Effector memory CD4-positive, alpha-beta T cell (primary cell): ENCODE measurements at places on chromosomes 6 and 20.

- DNase-seq: no peak
Measured at GRCh38 chr20:51966296-51966971, 164.1 kb upstream of the SALL4 start.

DNA sequence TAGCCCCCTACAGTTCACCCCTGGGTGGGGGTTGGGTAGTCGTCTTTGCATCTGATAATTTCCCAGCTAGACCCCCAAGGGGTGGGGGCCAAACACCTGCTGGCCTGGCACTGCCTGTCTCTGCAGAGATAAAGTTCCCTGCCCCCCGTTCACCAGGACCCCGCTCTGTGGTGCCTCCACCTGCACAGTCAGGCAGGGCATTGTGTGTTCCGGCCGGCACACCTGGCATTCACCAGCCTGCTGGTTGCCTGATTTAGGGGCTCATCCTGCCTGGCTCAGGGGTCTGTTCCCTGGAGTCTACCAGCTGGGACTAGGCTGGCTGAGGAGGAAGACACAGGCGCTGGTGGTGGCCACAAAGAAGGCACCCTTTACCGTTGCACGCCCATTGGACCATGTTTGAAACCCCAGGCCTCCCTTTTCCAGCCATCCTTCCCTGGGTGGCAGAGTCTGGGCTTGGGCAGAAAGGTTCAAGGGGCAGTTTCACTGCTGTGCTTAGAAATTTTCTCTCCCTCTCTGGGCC lies 30.8 kb upstream of the SCRT2 start:
- no peak for DNase-seq

DNA sequence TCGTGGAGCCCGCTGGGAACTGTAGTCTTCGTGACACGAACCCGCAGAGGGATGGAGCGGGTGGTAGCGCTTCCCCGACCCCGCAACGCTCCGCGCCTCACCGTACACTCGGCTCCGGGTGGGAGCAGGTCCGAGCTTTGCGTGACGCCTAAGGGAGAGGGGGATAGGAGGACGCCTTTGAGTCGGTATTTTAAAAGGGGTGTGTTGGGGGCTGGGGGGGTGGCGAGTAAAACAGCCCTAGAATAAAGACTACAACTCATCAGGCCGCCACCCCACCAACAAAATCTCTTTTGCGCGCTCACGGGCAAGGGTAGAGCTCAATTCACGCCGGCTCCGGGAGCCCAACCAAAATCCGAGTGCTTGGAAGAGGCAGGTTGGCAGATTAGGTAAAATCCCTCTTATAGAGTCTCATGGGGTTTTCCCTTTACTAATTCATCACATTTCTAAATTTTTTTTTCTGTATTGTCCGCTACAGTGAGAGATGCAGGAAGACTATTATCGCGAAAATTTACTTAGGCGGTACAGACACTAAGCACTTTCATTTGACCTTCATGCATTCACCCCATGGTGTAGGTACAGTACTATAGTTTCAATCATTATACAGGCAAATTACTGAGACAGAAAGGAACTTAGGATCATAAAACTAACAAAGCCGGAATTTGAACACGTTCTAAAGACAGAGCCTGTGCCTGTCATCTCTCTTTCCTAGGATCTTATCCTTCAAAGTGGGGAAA lies 706 bp upstream of the SNX14 start:
- DNase-seq: peak; percentile 31

DNA sequence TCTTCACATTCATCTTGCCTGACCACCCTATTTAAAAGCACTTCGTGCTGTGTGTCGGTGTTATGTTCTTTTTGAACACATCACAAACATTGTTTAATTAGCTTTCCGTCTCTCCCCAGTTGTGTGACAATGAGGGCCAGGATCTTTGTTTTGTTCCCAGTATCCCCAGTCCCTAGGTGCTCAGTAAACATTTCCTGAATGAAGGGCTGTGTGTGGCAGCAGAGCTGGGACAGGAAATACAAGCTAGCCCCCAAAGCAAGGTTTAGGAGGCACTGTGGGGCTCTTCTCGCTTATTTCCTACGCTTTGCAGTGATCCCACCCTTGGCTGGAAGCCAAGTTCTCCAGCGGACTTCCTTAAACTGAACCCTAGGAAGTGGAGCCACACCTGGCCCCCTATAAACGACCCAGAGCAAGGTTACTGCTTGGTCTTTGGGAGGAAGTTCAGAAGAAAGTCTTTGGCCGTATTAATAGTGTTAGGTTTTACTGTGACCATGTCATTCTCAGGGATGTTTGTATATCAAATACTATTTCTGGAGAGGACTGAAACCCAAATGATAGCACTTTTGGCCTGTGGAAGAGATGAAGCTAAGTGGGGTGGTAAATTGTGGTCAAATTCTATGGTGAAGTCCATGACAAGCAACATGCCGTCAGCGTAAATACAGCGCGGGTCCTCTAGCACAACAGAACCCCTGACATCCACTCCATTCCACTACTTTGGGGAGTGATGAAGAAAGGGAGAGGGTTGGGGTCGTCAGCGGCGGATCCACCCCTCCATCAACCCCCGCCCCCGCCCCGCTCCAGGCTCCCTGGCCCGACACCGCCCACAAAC lies 570 bp upstream of the FANCE start:
- DNase-seq: no peak

GRCh38 chr20:8012724-8013123 lies 6.8 kb downstream of the TMX4 start:
- no peak for DNase-seq

- DNase-seq: no peak
Measured at GRCh38 chr6:86142326-86142725, 499.6 kb upstream of the SYNCRIP start.

DNA sequence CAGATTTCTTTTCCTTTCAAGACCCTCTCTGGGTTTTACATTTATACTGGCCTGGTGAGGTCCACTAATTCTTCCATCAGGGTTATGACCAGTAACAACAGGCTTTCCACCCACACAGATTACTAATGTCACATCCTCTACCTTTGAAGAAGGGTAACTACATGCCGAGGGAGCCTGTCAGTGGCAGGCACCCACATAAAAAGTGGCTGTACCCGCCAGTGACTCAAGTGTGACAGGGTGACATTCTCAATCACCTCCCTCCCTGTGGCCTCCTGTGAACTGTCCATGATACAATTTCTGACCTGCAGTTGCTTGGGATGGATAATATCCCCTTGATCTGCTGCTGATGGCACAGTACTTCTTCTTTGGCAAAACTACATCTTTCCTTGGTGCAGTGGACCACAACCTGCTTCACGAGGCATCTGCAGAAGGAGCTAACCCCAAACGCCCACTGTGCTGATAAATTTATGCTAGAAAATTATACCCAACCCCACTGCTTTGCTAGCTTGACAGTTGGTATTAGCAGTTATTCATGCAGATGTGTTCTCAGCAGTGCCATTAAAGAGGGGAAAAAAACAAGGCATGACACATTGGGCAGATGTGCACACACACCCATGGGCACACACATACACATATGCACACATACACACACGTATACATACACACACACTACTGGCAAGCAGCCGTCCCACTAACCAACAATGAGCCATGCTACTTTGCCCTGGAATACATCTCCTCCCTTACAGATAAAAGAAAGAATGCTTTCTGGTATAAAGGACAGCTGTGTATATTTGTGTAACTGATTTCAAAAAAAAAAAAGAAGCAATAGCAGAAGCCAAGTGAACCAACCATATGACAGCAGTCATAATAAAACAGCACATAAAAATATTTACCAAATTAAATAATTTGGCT lies 20.8 kb downstream of the GFOD1 start:
- no peak for DNase-seq

GRCh38 chr6:46734867-46735719 lies at the start of gene PLA2G7:
Gene PLA2G7, minus strand, starts transcription at chr6:46735375. Its CDS starts 12,484 bp downstream, at chr6:46722891.
- no peak for DNase-seq

DNA sequence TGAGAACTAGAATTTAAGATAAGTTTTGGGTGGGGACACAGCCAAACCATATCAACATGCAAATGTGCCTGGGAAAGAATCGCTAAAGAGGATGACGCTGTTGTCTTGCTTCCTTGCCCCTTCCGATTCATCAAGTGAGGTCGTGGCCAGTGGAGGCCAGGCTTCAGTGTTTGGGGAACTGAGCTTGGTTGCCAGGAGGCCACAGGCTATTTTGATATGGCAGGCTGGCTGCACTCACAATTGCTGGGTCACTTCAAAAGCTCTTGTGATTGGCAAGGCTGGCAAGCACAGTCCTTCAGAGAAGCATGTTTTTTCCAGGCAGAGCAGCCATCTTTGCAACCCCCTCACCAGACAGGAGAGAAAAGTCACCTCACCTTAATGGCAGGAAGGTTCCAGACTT lies 45.8 kb downstream of the SAMD5 start:
- no peak for DNase-seq
